ENCODE measurements at places on chromosomes 16 and 17.

- no peak for DNase-seq
Observed at GRCh38 chr17:2484876-2485275, 26.8 kb downstream of the METTL16 start.

DNA sequence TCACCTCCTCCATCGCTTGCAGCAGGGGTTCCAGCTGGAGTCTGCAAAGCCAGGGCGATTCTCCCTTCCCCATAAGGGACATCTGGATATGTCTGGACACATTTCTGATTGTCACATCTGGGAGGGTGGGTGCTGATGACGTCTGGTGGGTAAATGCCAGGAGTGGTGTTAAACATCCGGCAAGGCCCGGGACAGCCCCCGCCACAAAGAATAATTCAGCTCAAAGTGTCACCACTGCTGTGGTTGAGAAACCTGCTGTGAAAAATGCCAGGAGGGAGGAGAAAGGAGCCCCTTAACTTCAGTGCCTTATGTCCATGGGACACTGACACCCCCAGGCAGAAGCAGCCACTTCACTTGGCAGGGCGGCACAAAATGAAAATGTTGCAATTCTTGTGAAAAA, 179.4 kb upstream of the SDK2 start:
- no peak for DNase-seq

- no peak for DNase-seq
Observed at GRCh38 chr17:78408476-78409050, 30.1 kb downstream of the PGS1 start.

- DNase-seq = no peak
Observed at GRCh38 chr17:62321451-62321850, 58.9 kb upstream of the EFCAB3 start.

- DNase-seq = no peak
Observed at GRCh38 chr16:70805380-70805779, 4.4 kb upstream of the VAC14 start.

GRCh38 chr17:15444805-15445204, 22.6 kb downstream of the CDRT4 start:
- no peak for DNase-seq

- DNase-seq = peak; percentile 42
Observed at GRCh38 chr17:76239538-76240274, 587 bp downstream of the RNF157 start.

DNA sequence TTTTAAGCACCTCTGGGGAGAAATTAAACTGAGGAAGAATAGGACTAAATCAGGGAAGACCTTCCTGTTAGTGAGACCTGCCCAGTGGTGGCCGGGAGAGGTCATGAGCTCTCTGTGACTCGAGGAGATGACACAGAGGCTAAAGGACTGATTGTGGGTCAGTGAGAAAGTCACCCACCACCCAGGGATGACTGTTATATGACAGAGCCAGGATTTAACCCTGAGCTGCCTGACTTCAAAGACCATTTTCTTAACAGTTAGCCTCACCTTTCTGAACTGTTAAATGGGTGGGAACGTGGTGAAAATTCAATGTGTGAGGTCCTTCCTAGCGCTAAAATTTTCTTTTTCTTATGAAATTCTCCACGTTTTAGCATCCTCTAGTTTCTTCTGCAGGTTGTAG, 72.5 kb downstream of the WSB1 start:
- DNase-seq = no peak

DNA sequence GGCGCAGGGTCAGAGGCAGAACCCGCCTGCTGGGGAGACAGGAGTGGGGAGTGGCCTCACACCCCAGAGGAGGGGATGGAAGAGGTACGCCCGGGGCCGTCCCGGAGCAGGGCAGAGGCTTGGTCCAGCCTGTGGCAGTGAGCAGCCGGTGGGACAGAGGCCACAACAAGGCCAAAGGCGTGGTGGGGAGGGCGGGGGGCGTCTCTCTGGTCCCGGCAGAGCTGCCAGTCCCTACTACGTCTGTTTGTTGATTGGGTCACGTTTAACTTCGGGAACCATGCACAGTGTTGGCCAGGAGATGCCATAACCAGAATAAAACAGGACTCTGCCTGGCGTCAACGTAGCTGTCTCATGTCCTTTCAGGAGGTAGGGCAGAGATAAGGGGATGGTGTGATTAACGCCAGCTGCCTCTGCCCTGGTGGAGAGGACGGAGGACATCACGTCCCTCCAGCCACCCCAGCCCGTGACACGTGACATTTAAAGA, 192.8 kb downstream of the BANP start:
- no peak for DNase-seq

GRCh38 chr17:14205992-14206461, 30.6 kb downstream of the CDRT15 start:
- peak; percentile 75 for DNase-seq

GRCh38 chr17:78374631-78375274, 3.7 kb upstream of the PGS1 start:
- no peak for DNase-seq

DNA sequence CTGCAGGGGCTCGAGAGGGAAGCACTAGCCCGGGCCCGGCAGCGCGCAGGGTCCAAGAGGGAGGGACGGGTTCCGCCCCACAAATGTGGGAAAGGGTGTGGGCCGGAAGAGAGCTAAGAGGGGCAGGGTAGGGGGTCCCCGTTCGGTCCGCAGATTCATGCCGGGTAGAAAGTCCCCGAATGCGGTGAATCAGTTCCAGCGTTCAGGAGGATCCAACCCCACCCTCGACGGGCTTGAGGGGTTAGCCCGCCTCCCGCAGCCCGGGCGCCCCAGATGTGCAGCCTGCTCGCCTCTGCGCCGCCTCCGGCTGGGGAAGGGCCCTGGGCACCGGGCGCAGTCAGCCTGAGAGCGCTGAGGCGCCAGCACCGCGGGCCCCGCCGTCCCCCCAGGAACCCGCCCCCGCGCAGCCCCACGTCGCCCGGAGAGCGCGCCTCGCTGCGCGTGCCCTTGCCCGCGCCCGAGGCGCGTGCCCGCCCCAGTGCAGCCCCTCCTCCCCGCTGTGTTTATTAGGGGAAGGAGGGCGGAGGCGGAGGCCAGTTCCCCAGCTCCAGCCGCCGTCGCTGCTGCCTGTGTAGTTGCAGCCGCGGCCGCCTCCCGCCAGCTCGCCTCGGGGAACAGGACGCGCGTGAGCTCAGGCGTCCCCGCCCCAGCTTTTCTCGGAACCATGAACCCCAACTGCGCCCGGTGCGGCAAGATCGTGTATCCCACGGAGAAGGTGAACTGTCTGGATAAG, at the start of gene LASP1:
TSS of gene LASP1 (plus strand) at position 533 of the 733 bp plus-strand sequence. CDS start at position 665, 132 bp downstream.
- peak; percentile 91 for DNase-seq

GRCh38 chr17:81071761-81072741, 37.1 kb downstream of the BAIAP2 start:
- DNase-seq = no peak

DNA sequence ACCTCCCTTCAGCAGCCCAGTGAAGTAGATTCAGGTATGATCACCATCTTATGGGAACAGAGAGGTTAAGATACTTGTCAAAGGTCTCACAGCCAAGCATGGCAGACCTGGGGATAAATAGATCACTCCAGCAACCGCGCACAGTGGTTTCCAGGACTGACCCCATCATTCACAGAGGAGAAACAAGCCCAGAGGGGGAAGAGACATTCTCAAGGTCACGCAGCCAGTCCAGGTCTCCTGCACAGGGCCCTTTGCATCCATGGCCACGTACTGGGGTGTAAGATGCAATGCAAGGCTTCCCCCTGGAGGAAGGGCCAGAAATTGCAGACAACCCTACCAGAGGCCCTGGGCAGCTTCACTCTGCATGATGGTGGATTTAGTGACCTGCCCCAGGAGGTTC, 19.9 kb downstream of the TLE7 start:
- no peak for DNase-seq

DNA sequence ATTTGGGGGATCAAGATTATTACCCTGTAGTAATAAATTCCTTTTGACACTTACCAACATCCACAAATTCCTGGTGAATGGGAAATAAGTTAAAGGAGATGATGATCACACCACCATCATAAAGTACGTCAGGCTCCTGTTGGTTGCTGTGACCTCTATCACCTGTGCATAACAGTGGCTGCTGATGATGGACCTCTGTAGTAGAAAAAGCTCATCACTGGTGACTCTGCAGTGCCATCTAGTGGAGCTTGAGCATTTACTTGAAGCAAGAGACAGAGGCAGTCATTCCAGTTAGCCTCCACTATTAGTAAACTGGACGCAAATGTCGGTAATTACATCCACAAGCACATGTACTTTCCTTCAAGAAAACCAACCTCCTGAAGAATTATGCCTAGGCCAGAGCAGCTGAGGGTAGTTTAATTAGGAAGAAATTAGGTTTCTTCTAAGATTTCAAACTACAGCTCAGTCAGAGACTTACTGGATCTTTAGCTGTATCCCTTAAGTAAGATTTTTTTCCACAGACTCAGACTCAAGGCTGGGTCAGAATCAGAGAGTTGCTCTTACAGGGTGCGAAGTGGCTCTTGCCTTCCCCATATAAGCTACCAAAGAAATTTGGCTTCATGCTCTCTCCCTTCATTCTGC, 39.3 kb downstream of the CYB561 start:
- no peak for DNase-seq

DNA sequence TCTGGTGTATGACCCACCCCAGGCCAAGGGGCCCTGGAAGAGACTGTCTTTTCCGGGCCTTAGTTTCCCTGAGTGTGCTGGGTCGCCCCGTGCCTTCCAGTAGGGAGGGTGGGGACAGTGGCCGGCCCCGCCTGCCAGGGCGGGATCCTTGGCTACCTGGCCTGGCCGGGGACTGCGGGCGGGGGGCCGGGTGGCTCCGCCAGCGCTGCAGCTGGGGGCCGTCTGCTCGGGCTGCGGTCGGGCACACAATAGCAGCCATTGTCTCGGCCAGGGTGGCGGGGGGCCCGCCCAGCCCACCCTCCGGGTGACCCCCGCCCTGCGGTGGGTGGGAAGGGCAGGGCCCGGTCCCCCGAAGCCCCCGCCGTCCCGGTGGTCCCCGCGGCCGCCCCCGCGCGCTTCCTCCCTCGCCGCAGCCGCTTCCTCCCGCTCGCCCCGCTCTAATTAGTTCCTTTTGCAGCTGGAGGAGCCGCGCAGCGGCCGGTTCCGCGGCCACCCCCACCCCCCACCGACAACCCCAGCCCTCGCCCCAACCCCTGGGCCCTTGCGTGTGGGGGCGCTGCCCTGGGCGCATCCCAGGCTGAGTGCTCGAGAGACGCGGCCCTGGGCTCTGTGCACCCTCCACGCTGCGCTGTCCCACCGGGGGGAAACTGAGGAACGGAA, 11.6 kb downstream of the GLIS2 start:
- no peak for DNase-seq

Measured in activated T-cell treated with anti-CD3 and anti-CD28 coated beads, Interleukin-2, amount 50 U/mL, for 1 hour (primary cell).